ENCODE measurements at places on chromosomes 5 and 9.
A peak's percentile ranks its signal among the peaks of the same experiment; 100 is the strongest.

DNA sequence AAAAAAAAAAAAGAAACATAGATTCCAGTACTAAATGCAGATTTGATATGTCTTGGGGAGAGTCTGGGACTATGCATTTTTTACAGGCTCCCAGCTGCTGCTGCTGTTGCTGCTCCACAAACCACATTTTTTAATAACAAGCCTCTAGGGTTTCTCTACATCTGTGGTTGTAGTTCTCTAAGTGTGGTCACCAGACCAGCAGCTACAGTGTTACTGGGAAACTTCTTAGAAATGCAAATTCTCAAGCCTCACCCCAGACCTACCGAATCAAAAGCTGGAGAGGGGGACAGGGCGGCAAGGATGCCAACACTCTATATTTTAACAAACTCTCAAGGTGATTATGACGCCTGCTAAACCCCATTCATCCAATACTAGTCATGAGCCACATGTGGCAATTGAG lies 293.4 kb upstream of the PTGER4 start:
- peak; percentile 83 for DNase-seq
- no peak overlapping the region for H3K27ac ChIP-seq
- no peaks in the 10 kb centered on the region for H3K36me3 ChIP-seq
- H3K4me1 ChIP-seq = peaks cover 54% of the 10 kb centered on the region
- H3K4me3 ChIP-seq = no peak overlapping the region

- no peaks in the 10 kb centered on the region for H3K4me1 ChIP-seq
- DNase-seq = no peak
- H3K27me3 ChIP-seq = no peaks in the 10 kb centered on the region
Measured at GRCh38 chr9:97689401-97690180, 7.5 kb downstream of the XPA start.

- DNase-seq = no peak
- H3K4me1 ChIP-seq = no peaks in the 10 kb centered on the region
- no peak overlapping the region for H3K4me3 ChIP-seq
- no peaks in the 10 kb centered on the region for H3K36me3 ChIP-seq
- no peaks in the 10 kb centered on the region for H3K27me3 ChIP-seq
Measured at GRCh38 chr9:61670616-61671015, 480.8 kb downstream of the SPATA31A7 start.

DNA sequence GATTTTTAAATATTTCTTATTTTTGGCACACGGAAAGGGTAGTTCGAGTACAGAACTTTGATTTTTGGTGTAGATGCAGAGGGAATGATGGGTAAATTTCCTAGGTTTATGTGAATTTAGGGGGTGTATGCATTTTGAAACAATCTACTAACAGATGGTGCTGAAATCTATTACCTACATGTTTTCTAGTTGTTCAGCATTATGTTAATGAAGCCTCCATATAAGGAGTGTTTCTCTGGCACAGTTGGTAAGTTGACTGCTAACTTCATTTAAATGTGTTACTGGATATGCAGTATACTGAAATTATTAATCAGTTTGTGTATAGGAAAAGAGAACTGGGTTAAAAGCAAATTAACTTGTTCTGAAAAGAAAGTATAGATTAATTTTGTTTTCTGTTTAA lies 17.5 kb downstream of the SUB1 start:
- H3K27me3 ChIP-seq = no peaks in the 10 kb centered on the region
- no peak overlapping the region for H3K4me3 ChIP-seq
- no peak for DNase-seq
- no peak overlapping the region for H3K27ac ChIP-seq

- H3K4me3 ChIP-seq = no peak overlapping the region
- H3K36me3 ChIP-seq = no peaks in the 10 kb centered on the region
- H3K27me3 ChIP-seq = peaks cover 14% of the 10 kb centered on the region
- no peak overlapping the region for H3K27ac ChIP-seq
- H3K4me1 ChIP-seq = no peaks in the 10 kb centered on the region
Measured at GRCh38 chr5:113150821-113151220, 174.2 kb downstream of the DCP2 start.

- H3K4me3 ChIP-seq = no peak overlapping the region
- no peak for DNase-seq
- H3K27ac ChIP-seq = peak overlapping the region; percentile 14
- no peaks in the 10 kb centered on the region for H3K27me3 ChIP-seq
Measured at GRCh38 chr5:160477266-160477970, 55.8 kb downstream of the PTTG1 start.

GRCh38 chr5:40001796-40002195 lies 577.0 kb upstream of the DAB2 start:
- H3K4me3 ChIP-seq = no peak overlapping the region
- no peaks in the 10 kb centered on the region for H3K4me1 ChIP-seq
- no peak for DNase-seq
- H3K27me3 ChIP-seq = no peaks in the 10 kb centered on the region
- H3K36me3 ChIP-seq = no peaks in the 10 kb centered on the region

DNA sequence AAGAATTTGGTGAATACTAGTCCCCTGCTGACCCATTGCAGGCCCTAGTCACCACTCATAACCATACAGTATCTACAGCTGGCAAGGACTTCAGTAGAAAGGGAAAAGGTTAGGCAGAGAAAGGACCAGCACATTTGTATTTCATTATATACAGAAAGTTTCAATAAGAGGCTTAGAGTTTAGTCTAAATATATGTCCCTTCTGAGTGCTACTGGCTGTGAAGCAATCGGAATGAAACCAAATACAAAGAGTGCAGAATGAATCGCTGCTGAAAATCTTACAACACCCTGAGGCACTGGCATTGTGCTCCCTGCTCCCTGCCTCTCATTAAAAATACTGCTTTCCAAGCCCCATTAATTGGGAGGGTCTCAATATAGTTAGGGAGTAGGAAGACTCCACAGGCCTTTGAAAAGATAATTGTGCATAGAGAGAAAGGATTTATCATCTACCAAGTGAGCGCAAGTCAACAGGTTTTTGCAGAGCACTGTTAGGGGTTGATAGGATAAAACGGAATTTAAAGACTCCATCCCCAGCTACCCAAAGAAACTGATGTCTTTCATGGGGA lies 110.8 kb downstream of the SLC1A3 start:
- no peak overlapping the region for H3K27ac ChIP-seq
- no peaks in the 10 kb centered on the region for H3K27me3 ChIP-seq
- no peaks in the 10 kb centered on the region for H3K36me3 ChIP-seq
- DNase-seq = no peak
- H3K4me1 ChIP-seq = no peaks in the 10 kb centered on the region

- H3K36me3 ChIP-seq = no peaks in the 10 kb centered on the region
- no peak for DNase-seq
- no peak overlapping the region for H3K4me3 ChIP-seq
- peaks cover 2% of the 10 kb centered on the region for H3K27me3 ChIP-seq
- H3K27ac ChIP-seq = no peak overlapping the region
Measured at GRCh38 chr9:126128494-126129142, 198.0 kb upstream of the MVB12B start.

DNA sequence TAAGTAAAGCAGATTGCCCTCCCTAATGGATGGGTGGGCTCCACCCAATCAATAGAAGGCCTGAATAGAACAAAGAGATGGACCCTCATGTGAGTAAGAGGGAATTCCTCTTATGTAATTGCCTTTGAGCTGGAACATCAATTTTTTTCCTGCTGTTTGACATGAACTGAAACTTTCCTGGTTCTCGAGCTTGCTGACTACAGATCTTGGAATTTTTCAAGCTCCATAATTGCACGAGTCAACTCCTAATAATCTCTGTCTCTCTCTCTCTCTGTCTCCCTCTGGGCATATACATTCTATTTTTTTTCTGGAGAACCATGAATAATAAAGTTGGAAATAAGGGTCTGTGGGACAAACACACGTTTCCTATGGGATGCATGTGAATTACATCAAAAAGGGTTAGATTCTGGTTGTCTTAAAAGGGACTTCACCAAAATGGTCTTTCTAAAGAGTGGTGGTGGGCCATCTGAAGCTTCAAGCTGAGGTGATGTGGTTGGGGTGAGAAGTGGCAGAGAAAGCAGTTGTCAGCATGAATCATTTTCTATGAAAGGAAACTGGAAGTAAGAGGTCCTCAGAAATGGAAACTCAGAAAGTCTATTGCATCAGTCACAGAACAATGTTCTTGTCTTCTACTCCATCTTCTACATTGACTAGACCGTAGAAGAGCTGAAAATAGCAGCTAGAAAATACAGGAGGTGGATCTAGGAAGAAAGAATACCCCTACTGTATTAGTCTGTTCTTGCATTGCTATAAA lies 47.0 kb upstream of the HOMER1 start:
- H3K4me3 ChIP-seq = no peak overlapping the region
- H3K27me3 ChIP-seq = no peaks in the 10 kb centered on the region
- H3K27ac ChIP-seq = no peak overlapping the region
- peaks cover 3% of the 10 kb centered on the region for H3K4me1 ChIP-seq
- no peaks in the 10 kb centered on the region for H3K36me3 ChIP-seq
- DNase-seq = peak; percentile 30

GRCh38 chr9:84924266-84924665 lies 254.7 kb downstream of the NTRK2 start:
- H3K4me3 ChIP-seq = no peak overlapping the region
- DNase-seq = no peak
- H3K4me1 ChIP-seq = no peaks in the 10 kb centered on the region
- no peak overlapping the region for H3K27ac ChIP-seq

Data from common myeloid progenitor, CD34-positive (primary cell).